ENCODE measurements at places on chromosomes 1 and 21.
A peak's percentile ranks its signal among the peaks of the same experiment; 100 is the strongest.

DNA sequence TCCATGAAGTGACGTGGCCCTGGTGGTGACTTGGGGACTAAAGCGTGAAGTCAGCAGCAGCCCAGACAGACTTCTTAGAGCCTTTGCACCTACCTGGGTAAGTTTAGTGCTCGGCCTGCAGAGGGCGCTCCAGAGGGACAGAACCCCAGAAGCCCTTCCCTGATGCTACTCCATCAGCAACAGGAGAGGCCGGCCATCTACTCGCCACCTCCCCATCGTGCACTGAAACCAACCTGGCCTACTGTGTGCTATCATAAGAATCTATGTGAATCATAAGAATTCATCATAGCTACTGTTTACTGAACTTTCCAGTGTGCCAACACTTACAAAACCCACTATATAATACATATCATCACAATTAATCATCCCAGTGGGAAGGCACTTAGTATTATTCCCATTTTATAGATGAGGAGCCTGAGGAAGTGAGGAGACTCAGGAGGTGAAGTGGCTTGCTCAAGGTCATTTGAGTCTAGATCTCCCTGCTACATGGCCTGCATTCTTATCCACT is 7.9 kb upstream of the EDN2 start:
- DNase-seq: no peak

GRCh38 chr1:48200166-48200900 is 22.2 kb upstream of the SLC5A9 start:
- DNase-seq: no peak

DNA sequence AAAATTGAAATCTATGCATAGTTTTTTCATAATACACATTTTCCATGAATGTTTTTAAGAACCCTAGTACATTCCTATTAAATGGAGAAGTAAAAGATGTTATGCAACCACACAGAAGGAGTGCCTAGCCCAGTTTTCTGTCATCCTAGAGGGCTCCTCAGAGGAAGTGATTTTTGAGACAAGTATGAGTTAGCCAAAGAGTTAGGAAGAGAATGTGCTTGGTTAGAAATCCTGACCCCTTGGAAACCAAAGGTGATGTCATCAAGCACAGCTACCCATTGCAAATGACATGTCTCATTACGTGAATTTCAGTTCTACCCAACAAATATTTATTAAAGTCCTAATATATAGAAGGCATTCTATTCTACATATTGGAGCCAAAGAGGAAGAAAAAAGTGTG is 88.9 kb upstream of the TNFSF4 start:
- no peak for DNase-seq

DNA sequence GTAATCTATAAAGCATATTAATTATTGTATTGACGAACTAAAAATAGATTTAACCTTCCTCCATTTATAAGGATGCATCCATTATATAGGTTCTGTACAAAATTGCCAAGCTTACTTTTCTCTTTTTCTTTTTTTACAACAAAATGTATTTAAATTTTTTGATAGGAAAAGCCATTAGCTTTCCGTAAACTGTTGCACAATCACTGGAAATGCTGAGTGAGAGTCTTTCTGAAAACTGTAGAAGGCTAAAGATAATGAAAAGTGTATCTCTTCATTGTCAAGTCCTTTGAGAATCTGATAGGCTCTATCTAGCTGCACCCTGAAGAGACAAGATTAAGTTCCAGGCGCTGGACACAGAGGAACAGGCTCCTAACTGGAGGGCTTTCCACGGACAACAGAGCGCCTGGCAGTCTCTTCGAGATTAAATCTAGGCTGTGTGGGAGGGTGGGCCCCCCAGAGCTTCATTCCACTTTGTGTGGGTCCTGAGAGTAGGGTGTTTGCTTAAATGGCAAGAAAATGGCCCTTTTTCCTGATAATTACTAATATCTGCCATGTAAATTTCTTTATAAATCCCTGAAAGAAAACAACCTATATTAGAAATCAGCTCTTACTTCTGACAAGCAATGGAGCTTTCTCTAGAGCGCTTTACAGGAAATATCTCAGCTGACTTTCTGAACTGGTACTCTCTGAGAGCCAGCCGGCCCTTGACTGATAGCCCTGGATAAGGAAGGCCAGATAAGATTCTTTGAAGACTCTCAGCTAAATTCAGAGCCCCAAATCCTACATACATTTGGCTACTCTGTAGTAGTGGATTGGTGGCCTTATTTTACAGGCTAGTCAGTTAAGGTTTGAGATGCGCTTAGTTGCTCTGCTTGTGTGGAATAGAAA is 108.3 kb downstream of the FMN2 start:
- DNase-seq: no peak

DNA sequence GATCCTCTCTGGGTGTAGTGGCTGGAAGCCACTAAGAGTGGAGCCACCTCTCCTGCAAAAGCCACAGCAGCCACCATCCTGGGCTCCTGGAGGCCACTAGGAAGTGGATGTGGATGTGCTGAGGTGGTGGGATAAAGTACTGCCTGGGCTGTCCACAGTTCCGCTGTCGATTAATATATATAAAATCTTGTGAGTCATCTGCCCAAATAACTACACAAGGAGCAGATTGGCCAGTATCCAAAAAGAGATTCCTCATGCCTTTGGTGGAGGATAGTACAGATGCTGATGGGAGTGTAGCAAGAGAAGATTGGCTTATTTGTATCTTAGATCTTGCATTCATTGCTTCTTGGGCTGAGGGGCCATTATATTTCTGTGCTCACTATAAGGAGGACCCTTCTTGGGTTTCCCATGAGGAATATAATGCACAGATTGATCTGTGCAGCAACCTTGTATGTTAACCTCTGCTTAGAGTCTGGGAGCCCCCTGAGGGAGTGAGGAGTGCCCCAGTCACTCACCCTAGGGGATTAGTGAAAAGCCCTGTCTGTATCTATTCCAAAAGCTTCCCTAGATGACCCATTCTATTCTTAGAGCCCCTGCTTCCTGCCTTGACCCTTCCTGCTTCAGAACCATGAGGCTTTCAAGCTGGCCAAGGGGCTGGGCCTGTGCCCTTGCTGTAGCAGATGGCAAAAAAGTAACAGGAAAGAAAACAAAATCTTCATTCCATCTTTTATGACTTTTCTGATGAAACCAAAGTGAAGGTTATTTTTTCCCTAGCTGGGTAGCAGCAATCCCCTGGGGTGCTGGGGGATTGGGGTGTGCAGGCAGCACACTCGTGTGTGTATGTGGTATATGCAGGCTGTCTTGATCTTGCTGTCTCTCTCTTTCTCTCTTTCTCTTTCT is 31.7 kb downstream of the RCSD1 start:
- no peak for DNase-seq

- DNase-seq: no peak
Measured at GRCh38 chr1:110538075-110538474, 19.1 kb upstream of the KCNA10 start.

DNA sequence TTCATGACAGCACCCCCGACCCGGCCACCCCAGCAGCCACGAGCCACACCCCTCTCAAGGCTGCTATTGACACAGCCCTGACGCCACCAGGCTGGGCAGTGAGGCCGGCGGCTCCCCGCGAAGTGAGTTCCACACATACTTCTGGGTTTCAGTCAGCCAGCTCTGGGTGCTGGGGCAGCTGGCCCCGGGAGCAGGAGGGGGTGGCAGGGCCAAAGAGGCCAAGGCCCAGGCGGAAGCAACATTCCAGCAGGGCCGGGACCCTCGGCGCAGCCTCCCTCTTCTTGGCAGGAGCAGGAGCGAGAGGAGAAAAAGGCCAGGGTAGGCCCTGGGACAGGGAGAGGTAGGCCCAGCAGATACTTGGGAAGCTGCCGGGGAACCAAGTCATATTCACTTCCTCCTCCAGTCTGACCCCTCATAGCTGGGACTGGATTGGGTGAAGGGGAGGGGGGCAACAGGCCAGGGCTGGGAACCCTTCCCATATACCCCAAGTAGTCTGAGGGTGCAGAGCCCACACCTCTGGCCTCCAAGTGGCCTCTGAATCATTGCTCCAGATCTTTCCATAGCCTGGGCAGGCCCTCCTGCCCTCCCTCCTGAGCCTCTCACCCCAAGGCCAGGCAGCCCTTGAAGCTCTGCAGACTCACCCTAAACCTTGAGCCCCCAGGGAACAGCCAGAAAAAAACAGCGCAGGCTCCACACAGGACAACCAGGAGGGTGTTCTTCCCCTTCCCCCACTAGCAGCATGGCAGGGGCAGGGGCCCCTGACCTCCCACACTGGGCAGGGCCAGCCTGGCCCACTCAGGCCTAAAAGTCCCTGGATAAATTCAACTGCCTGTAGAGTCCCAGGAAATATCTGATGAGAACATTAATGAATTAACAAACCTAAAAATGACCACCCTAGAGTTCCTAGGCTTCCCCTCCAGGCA is 5.7 kb downstream of the HSPG2 start:
- DNase-seq: no peak

DNA sequence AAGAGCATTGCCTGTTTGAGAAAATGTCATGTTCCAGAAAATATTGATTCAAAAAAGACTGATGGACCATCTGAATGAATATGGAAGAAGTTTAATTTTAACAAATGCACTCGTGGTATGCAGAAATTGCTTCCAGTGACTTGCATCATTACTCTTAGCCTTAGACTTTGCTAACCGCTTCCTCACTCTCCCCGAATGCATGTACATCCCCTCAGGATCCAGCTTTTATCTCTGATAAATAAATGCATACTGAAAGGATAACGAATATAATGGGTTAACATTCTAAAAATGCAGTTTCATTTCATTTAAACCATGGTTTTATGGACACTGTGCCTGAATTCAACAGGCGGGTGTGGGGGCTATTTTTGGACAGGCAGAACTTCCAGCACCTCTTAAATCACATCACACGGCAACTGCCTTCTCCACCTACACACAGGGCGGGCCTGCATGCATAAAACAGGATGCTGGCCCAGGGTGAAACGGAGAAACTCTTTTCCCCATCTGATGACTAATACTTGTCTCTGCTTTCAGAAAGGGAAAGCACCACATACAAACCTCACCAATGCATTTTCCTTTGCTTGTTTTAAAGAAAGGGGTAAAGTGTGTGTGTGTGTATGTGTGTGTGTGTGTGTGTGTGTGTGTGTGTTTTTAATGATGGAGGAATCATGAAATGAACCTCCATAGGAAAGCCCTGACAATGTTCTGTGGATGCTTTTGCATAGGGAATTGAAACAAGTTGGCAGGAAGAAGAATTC is 48.7 kb downstream of the SPAG17 start:
- DNase-seq: no peak

- DNase-seq: peak; percentile 43
Measured at GRCh38 chr1:155078469-155079209, at the start of gene EFNA3. EFNA3 (plus strand) TSS chr1:155078837; CDS start chr1:155078942, 105 bp downstream.

GRCh38 chr1:17440074-17440826 is 773 bp upstream of the RCC2 start:
- DNase-seq: no peak

DNA sequence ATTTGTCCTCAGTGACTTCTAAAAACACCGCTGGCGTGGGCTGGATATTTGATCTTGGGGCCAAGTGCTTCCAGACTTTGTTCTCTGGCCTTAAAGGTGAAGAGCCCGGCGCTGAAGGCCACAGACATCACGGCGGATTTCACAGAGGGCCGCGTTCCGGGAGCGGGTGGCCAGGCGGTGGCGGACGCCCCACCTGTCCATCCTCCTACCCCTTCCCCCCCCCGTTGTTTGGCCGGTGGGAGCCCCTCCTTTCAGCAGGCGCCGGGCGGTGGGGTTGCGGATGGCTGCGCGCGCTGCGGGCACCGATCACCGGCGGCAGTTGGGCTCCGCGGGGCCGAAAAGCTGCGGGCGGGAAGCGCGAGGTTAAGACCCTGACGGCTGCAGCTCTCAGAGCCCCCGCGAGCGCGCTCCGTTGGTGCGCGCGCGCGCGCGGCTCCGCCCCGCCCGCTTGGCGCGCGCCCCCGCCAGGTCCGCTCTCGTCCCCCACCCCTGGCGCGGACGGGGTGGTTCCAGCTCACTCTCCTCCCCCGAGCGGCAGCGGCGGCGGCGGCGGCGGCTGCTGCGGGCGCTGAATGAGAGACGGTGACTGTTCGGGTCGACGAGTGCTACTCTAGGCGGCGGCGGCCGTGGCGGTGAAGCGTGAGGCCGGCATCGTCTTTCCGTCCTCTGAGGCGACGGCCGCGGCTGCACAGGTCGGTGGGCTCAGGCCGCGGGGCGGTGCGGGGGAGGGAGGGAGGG is at the start of gene RALGPS2:
TSS of gene RALGPS2 (plus strand) at position 517 of the 738 bp plus-strand sequence. CDS start 51,521 bp downstream, outside the sequence.
- peak; percentile 38 for DNase-seq

GRCh38 chr21:45830221-45830640 is 151.3 kb upstream of the COL6A1 start:
- DNase-seq: no peak

Measured in stimulated activated CD4-positive, alpha-beta T cell treated with anti-CD3 and anti-CD28 coated beads, TNF-alpha, amount 100 ng/mL, for 1 hour (primary cell).